ENCODE measurements at places on chromosomes 12 and 14.

GRCh38 chr14:95564060-95564459, 29.2 kb downstream of the GLRX5 start:
- DNase-seq = no peak

GRCh38 chr12:27618836-27619235, 77.4 kb upstream of the REP15 start:
- no peak for DNase-seq

DNA sequence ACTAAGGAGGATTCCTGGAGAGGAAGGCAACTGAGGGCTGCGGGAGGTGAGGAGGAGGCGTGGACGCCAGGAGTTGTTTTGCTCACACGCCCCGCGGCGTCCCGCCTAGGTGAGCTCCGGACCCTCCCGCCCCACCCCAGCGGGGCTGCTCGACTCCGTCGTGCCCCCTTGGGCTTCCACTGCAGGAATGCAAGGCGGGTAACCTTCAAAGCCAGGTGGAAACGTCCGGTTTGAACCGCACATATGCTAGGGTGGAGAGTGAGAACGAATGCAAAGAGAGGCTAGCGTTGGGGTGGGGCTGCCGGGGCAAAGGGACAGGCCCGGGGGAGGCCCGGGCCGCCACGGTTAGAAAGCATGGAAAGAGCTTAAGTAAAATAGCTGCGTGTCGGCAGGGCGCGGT, 5.4 kb upstream of the DPPA3 start:
- no peak for DNase-seq

GRCh38 chr14:81517798-81518398, 15.8 kb downstream of the SEL1L start:
- DNase-seq = no peak

DNA sequence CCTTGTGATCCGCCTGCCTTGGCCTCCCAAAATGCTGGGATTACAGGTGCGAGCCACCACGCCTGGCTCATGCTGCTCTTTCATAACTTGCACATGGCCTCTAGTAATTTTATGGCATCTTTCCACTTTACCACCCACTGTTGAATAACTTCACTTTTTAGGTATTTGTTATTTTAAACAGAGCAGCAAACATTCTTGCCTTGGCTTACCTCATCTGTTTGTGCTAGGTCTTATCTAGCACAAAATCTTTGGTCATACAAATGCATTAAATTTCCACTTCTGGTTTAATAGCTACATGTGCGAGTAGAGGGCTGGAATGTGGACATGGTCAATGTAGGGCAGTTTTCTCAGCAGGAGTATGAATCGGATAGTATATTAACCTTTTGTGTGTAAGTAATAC, 38.8 kb upstream of the ATF7IP start:
- no peak for DNase-seq

DNA sequence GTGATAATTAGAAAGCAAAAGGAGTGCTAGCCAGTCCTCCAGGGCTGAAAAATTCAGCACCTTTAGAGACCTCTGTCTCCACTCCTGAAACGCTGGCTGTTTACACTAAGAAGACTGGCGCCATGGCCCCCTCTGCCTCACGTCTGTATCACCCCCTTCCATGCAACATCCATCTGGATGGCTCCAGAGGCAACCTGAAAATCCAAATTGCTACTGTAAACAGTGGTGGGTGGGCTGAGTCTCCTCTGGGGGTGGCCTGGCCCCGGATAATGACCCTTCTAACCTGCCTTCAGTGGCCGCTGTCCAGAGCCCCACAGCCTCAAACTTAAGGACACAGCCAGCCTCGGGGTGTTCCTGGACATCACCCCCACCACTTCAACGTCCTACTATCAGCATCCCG, 1.4 kb downstream of the PRKD1 start:
- DNase-seq = no peak

Data from stimulated activated CD4-positive, alpha-beta T cell treated with anti-CD3 and anti-CD28 coated beads, Interleukin-4, amount 100 ng/mL, for 1 hour (primary cell).